ENCODE measurements at places on chromosomes 1 and 21.
A peak's percentile ranks its signal among the peaks of the same experiment; 100 is the strongest.

GRCh38 chr1:53652441-53653199 is 86.3 kb downstream of the GLIS1 start:
- DNase-seq, result no peak

DNA sequence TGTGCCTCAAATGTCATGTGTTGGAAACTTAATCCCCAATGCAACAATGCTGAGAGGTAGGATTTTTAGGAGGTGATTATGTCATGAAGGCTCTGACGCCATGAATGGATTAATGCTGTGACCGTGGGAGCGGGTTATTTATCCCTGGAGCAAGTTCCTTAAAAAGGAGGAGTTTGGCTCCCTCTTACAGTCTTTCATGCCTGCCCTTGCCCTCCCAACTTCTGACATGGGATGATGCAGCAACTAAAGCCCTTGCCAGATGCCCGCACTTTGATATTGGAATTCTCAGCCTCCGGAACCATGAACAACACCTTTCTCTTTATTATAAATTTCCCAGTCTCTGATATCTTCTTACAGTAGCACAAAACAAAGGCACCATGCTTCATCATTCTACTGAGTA is 685.3 kb upstream of the CHRM3 start:
- DNase-seq, result no peak

DNA sequence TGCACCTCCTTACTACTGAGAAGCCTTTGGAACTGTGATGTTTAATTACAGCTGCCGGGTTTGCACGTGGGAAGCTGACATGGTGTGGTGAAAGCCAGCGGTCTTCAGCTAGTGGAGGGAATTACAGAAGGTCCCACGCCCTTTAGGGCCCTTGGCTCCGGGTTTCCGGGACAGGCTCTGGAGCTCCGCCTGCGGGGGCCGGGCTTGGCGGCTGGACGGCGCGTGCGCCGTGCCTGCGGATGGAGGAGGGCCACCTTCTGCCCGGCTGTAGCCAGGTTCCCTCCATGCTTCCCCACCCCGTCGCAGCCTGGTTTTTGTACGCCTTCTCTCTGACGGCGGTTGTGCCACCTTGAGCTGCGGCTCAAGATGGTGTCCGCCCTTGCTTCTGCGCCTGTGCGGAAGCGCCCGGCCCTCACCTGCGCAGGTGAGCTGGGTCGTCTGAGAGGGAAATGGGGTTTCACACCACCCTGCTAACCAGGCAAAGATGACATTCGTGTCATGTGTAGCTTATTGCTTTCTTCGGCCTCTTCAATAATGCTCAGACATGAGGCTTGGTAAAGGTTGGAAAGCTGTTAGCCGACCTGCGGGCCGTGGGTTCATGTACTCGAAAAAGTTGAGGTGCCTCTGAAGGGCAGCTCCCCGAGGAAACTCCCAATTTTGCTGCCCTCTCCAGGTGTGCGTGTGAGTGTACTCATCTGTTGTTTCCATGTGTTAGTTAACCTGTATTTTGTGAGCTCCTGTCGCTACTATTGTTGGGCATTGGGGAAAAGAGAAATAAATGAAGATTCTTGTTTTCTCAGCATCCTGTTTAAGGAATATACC is 36.6 kb upstream of the OPRD1 start:
- peak; percentile 53 for DNase-seq

DNA sequence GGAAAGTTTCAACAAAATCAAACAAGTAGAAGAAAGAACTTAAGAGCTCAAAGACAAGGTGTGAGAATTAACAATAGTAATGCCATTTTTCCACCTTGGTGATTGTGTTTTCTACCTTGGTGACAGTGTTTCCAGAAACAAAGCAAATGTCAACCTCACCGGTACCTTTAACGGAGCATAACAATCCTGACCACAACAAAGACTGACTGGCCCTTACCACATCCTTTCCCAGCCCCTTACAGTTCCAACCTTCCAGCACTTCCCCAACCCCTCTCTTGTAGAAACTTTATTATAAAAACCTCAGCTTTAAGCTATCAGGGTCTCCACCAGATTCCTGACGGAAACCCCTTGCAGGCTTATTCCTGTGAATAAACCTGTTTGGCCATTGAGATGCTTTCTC is 16.7 kb downstream of the STYXL2 start:
- no peak for DNase-seq

- no peak for DNase-seq
Measured at GRCh38 chr1:59204001-59204400, 92.9 kb upstream of the FGGY start.

DNA sequence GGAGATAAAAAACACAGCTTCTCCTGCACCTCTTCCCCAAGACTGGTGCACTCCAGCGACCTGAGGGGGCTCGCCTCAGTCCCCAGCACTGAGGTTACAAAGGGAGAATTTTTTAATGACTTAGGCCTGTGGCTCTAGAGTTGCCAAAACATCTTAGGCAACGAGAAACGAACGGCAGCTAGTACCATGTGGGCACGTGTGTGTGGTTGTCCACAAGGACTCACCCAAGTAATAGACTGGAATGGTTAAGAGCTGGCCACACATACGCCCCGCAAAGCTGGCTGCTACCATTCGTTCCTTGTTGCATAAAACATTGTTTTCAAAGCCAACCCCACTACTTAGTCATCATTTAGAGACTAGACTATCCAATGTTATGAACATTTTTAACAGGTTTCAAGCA is 26.9 kb downstream of the RIPK4 start:
- no peak for DNase-seq

DNA sequence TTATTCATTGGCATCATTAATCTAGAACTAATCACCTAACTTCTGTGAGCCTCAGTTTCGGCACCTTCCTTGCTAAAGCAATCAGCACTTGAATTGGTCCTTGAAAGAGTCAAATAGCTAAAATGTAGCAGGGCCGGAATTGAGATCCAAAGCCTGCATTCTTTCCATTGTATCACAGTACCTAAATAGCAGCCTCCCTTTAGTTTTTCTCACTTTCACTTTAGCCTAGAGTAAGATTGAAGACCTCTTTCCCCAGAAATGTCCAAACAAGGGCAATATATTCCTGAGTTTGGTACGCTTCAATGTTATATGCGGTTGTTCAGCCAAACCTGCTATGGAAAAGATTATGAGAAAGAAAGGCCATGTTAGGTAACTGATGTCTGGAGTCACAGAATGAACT is 121.9 kb upstream of the BMP8A start:
- DNase-seq, result no peak

DNA sequence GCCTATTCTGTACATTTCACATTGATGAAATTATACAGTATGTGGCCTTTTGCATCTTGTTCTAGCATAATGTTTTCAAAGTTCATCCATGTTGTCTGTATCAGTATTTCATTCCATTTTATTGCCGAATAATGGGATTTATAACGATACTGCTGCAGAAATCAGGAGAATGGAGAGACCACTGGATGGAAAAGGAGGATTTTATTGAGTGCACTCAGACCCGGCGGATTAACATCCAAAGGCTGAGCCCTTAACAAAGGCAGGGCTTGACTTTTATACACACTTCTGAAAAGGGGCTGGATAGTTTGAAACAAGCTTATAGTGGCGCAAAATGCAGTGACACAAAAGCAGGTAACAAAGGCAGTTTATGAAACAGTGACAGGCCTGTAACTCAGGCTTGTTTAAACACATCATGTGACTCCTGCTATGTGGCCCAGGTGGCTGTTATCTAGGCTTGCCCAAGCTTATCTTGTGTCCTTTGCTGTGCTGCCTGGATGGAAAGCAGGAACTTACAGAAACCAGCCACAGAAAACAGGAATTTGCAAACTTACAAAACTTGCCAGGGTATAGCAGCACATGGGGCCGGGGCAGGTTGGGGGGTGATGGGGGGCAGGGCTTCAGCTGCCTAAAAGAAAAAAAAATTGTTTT is 32.8 kb upstream of the KCNJ15 start:
- peak; percentile 41 for DNase-seq

DNA sequence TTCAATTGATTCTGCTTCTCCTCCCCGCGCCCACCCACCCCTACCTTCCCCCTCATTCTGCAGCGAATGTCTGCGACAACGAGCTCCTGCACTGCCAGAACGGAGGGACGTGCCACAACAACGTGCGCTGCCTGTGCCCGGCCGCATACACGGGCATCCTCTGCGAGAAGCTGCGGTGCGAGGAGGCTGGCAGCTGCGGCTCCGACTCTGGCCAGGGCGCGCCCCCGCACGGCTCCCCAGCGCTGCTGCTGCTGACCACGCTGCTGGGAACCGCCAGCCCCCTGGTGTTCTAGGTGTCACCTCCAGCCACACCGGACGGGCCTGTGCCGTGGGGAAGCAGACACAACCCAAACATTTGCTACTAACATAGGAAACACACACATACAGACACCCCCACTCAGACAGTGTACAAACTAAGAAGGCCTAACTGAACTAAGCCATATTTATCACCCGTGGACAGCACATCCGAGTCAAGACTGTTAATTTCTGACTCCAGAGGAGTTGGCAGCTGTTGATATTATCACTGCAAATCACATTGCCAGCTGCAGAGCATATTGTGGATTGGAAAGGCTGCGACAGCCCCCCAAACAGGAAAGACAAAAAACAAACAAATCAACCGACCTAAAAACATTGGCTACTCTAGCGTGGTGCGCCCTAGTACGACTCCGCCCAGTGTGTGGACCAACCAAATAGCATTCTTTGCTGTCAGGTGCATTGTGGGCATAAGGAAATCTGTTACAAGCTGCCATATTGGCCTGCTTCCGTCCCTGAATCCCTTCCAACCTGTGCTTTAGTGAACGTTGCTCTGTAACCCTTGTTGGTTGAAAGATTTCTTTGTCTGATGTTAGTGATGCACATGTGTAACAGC is 339.9 kb downstream of the NTNG1 start:
- DNase-seq, result peak; percentile 62

- no peak for DNase-seq
Measured at GRCh38 chr1:215643592-215644321, 76.7 kb downstream of the KCTD3 start.

DNA sequence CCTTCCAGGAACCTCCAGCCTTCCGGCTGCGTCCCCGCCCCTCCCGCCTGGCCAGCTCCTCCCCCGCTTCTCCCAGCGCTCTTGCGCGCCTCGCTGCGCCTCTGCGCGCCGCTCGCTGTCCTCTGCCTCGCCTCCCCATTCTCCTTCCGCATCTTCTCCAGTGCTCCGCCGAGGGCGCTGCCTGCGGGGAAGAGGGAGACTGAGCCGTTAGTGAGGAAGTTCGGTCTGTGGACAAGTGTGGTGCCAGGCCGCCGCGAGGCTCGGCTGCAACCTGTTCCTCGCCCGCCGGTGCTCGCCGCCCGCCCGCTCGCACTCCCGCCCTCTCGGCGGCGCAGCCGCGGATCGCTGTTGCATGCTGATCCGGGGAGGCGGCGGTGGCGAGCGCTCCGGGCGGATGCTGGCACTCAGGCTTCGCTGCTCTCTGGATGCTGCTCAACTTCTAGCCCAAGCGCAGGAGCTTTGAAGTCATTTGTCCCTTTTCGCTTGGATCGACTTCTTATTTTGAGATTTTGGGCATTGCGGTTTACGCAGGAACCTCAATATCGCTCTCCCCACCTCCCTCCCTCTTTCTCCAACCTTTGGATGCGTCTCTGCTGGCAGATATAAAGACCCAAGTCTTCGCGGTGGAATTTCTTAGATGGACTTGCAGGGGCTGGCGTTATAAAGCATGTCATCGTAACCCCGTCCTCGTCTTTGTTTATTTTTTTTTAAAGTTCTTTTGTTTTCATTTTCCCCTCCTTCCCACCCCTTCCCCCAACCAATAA is 614 bp upstream of the CACNA1E start:
- peak; percentile 59 for DNase-seq

DNA sequence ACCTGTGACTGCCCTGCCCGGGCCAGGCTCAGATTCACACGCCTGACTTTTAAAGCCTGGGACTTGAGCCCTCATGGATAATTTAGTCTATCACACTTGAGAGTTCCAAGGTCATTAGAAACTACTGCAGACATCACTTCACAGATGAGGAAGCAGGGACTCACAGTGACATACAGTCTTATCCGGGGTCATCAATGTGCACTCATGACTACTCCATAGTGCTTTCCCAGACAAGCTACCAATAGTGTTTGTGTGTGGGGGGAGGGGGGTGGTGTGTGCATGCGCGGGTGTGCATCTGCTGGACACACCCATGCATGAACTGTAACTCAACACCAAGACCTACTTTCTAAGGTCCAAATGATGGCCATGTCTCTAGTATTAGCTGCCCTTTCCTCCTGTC is 16.1 kb upstream of the SLC5A9 start:
- DNase-seq, result no peak

GRCh38 chr1:51753969-51754368 is 124.6 kb downstream of the NRDC start:
- peak; percentile 35 for DNase-seq

- no peak for DNase-seq
Measured at GRCh38 chr1:178976541-178976940, 49.2 kb upstream of the FAM20B start.

- DNase-seq, result no peak
Measured at GRCh38 chr1:165168467-165168866, 188.0 kb downstream of the LMX1A start.

GRCh38 chr1:156904187-156904959 is 10.9 kb downstream of the PEAR1 start:
- no peak for DNase-seq

GRCh38 chr1:223834660-223835263 is 11.0 kb downstream of the TP53BP2 start:
- DNase-seq, result no peak

GRCh38 chr1:180501865-180502360 is 464 bp downstream of the ACBD6 start:
- no peak for DNase-seq

- DNase-seq, result no peak
Measured at GRCh38 chr1:77412820-77413530, 131.2 kb downstream of the AK5 start.

- DNase-seq, result no peak
Measured at GRCh38 chr1:19468397-19468956, 16.9 kb downstream of the CAPZB start.

All from astrocyte of the hippocampus (primary cell).